ENCODE measurements at places on chromosomes 11 and 22.
A peak's percentile ranks its signal among the peaks of the same experiment; 100 is the strongest.

- H3K27me3 ChIP-seq: no peaks in the 10 kb centered on the region
- no peaks in the 10 kb centered on the region for H3K4me1 ChIP-seq
- no peak for DNase-seq
- no peak overlapping the region for H3K27ac ChIP-seq
- no peaks in the 10 kb centered on the region for H3K36me3 ChIP-seq
- no peak overlapping the region for H3K4me3 ChIP-seq
Observed at GRCh38 chr22:48607901-48608662, 1219.6 kb downstream of the BRD1 start.

GRCh38 chr22:48309115-48309705, 1518.5 kb downstream of the BRD1 start:
- H3K4me1 ChIP-seq: no peaks in the 10 kb centered on the region
- no peaks in the 10 kb centered on the region for H3K36me3 ChIP-seq
- DNase-seq: no peak
- H3K27ac ChIP-seq: no peak overlapping the region
- H3K4me3 ChIP-seq: no peak overlapping the region

DNA sequence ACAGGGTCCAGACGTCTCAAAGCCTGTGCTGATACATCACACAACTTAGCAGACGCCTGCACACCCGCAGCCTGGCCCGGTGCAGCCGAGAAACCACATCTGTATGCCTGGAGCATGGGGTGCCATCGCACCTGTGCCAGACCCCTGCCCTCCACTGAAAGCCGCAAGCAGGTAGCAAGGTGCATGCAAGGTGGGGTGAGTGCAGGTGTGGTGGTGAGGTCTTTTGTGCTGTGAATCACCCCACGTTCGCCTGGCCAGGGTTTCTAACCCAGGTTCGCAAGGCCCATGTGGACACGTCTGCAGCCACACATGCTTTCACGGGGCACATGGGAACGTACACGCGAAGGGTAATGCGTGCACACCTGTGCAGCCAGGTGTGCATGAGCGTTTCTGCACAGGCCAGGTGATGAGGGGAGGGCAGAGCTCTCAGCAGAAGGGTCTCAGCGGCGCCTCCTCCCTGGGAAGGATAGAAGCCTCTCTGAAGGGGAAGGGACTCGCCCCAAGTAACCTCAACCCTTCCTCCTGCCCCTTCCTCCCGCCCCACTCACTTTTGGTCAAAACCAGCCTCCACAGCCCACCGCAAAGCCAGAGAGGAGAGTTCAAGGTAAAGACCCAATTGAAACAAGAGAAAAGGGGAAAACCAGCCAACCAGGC, 19.5 kb downstream of the CBX7 start:
- H3K27me3 ChIP-seq: no peaks in the 10 kb centered on the region
- no peak overlapping the region for H3K27ac ChIP-seq
- DNase-seq: no peak
- H3K4me1 ChIP-seq: peaks cover 6% of the 10 kb centered on the region

- H3K27me3 ChIP-seq: peaks cover 31% of the 10 kb centered on the region
- no peak for DNase-seq
- H3K4me1 ChIP-seq: no peaks in the 10 kb centered on the region
Observed at GRCh38 chr11:107651672-107652071, 60.2 kb downstream of the SLN start.

DNA sequence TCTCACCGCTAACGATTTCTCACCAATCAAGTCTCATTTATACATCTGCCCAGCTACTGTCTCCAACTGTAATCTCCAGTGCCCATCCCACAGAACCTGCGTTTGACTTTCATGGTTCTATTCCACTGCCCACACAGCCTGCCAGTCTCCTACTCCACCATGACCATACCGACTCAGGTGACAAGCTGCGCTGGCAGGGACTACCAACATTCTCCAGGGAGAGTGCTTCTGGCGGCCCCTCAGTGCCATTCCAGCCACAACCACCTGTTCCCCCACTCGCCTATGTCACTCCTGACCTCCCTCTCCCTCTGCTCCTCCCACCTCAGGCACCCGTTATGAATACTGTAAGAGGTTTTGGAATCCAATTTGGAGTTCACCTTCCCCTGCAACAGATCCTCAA, 108.5 kb upstream of the BID start:
- H3K27ac ChIP-seq: no peak overlapping the region
- no peaks in the 10 kb centered on the region for H3K36me3 ChIP-seq
- no peak overlapping the region for H3K4me3 ChIP-seq
- no peak for DNase-seq
- H3K27me3 ChIP-seq: no peaks in the 10 kb centered on the region

DNA sequence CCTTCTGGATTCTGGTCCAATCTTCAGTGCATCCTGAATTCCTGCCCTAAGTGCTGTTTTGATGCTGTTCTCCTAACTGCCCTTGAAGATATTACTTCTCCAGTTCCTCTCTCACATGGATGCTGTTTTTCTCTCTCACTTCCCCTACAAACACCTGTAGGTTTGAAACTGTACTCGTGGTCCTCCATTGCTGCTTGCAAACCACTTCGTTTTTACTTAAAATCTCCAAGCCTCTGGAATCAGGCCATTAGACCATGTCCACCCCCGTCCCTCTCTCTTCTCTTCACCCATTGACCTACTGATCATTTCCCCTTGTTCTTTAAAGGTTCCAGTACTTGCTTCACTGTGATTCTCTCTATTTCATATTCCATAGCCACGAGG, 988.1 kb downstream of the NTM start:
- no peak overlapping the region for H3K27ac ChIP-seq
- H3K36me3 ChIP-seq: no peaks in the 10 kb centered on the region
- no peaks in the 10 kb centered on the region for H3K27me3 ChIP-seq
- DNase-seq: no peak
- no peak overlapping the region for H3K4me3 ChIP-seq

GRCh38 chr11:130721736-130722135, 194.5 kb downstream of the SNX19 start:
- no peak for DNase-seq
- no peak overlapping the region for H3K4me3 ChIP-seq
- no peaks in the 10 kb centered on the region for H3K36me3 ChIP-seq
- no peaks in the 10 kb centered on the region for H3K4me1 ChIP-seq

DNA sequence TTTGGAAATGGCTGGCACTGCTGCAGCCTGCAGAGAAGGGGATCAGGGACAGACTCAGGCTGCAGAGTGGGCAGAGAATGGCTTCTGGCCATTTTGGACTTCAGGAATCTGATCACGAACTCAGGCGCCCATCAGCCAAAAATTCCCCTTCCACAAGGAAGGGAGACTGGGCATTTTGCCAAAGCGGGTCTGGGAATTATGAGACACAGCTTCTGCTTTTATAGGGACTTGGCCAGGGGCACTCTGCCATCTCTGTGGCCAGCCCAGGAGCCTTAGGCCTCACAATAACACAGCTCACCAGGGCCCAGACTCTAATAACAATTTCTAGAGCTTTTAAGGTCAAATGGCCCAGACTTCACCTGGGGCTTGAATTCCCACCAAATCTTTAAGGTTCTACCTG, 74.7 kb downstream of the CHST1 start:
- peaks cover 19% of the 10 kb centered on the region for H3K27me3 ChIP-seq
- DNase-seq: no peak
- no peak overlapping the region for H3K27ac ChIP-seq
- no peaks in the 10 kb centered on the region for H3K36me3 ChIP-seq
- H3K4me1 ChIP-seq: no peaks in the 10 kb centered on the region

DNA sequence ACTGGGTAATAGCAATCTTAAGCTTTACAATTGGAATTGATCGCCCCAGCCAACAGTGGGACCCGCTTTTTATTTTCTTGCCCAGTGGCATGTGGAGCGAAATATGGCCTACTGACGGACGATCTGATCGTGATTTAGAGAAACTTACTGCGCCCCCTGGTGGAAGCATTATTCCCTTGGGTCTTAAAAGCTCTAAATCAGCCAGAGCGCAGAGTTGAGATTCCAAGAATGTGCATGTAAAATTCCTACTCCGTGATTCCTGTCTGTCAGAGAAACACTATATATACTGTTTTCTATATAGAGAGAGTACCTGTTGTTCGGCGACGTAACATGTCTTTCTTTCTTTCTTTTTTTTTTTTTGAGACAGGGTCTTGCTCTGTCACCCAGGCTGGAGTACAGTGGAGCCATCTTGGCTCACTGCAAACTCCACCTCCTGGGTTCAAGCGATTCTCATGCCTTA, 3.7 kb upstream of the DPF2 start:
- DNase-seq: peak; percentile 92
- no peak overlapping the region for H3K4me3 ChIP-seq
- H3K27ac ChIP-seq: no peak overlapping the region
- no peaks in the 10 kb centered on the region for H3K27me3 ChIP-seq
- no peaks in the 10 kb centered on the region for H3K36me3 ChIP-seq

DNA sequence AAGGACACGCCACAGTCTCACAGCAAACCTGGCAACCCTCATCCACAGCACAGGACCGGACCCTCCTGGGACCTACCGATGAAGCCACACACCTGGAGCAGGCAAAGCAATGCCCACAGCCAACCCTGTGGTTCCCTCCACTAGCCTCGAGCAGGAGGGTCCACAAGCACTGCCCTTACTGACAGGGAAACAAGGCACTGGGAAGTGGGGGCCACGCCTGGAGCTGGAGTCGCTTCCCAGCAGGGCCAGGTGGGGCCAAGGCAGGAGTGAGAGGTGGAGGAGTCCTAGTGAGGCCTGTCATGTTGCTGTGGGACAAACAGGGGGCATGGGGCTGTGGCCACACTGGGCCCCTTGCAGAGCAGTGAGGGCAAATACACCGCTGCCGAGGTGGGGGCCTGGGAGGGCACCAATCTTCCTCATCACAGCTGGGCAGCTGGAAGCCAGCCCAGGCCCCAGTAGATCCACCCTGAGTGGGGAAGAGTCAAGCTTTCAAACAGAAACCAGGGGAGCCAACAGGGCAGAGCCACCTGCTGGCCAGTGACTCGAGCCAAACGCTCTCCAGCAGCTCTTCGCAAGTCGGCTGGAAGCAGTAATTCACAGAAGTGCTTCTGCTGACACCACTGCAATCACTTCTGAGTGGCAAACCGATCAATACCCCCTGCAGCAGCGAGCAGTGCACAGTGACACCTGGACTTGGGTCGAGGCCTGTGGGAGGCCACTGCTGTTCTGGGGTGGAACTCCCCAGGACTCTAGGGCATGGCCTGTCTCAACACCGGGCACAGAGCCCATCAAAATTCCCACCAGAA, 13.7 kb downstream of the SULT4A1 start:
- H3K36me3 ChIP-seq: no peaks in the 10 kb centered on the region
- H3K27ac ChIP-seq: no peak overlapping the region
- peaks cover 57% of the 10 kb centered on the region for H3K27me3 ChIP-seq
- H3K4me1 ChIP-seq: peaks cover 5% of the 10 kb centered on the region
- DNase-seq: no peak

- H3K4me1 ChIP-seq: peaks cover 2% of the 10 kb centered on the region
- no peak overlapping the region for H3K27ac ChIP-seq
- DNase-seq: no peak
- H3K27me3 ChIP-seq: peaks cover 7% of the 10 kb centered on the region
- H3K4me3 ChIP-seq: no peak overlapping the region
- no peaks in the 10 kb centered on the region for H3K36me3 ChIP-seq
Observed at GRCh38 chr11:46270684-46271083, 6.8 kb upstream of the CREB3L1 start.

DNA sequence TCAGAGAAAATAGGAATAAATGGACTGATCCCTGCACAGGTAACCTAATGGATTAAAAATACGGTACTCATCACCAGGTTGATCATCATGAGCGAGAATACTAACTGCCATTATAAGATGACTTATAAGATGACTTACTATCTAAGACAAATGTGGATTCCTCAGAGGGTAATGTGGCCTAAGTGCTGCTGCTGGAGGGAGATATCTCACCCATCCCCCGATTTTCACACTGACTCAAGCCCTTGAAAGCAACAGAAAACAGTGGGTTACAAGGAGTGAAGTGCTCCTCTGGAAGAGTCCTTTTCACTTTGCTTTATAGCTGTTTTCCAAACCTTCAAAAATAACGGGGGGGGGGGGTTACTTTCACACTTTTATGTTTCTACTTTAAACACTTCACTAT, 920 bp downstream of the TMEM218 start:
- H3K36me3 ChIP-seq: no peaks in the 10 kb centered on the region
- DNase-seq: no peak
- peak overlapping the region; percentile 99 for H3K4me3 ChIP-seq

DNA sequence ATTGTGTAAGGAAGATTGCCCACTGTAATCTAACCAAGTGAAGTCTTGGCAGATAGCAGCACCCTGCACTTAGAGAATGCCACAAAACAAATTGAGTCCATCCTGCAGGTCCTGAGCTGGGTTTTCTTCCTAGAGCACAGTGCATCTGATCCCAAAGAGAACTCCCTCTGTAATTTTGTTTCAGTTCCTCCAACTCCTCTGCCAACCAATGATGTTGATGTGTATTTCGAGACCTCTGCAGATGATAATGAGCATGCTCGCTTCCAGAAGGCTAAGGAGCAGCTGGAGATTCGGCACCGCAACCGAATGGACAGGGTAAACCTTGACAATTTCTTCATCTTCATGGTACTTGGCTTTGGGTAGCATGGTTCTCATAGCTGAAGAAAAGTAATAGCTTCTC, 33.1 kb upstream of the ST14 start:
- H3K27ac ChIP-seq: no peak overlapping the region
- peaks cover 22% of the 10 kb centered on the region for H3K27me3 ChIP-seq
- H3K4me1 ChIP-seq: peaks cover 10% of the 10 kb centered on the region
- no peak for DNase-seq
- peaks cover 31% of the 10 kb centered on the region for H3K36me3 ChIP-seq

DNA sequence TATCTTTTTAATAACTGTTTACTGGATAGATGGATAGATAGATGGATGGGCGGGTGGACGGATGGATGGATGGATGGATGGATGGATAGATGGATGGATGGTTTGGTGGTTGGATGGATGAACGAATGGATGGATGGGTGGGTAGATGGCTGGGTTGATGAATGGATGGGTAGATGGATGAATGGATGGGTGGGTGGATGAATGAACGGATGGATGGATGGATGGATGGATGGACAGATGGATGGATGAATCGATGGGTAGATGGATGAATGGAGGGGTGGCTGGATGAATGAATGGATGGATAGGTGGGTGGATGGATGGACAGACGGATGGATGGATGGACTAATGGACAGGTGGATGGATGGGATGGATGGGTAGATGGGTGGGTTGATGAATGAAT, 13.8 kb upstream of the SLC22A12 start:
- no peaks in the 10 kb centered on the region for H3K36me3 ChIP-seq
- DNase-seq: no peak
- H3K27me3 ChIP-seq: no peaks in the 10 kb centered on the region
- peaks cover 2% of the 10 kb centered on the region for H3K4me1 ChIP-seq
- no peak overlapping the region for H3K27ac ChIP-seq

DNA sequence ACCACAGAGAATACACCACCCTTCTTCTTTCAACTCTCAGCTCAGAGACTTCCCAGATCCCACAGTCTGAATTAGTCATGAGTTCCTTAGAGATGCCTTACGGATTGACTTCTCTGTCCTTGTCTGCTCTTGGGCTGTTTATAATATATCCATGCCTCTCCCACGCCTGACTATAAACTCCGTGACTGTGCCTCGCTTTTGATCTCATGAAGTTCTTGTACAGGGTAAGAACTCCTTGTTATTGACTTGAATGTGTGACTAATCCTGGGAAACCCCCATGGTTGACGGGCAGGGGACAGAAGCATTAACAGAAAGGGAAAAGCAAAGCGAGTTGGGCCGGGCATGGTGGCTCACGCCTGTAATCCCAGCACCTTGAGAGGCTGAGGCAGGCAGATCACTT, 62.4 kb upstream of the POU2AF1 start:
- H3K27me3 ChIP-seq: no peaks in the 10 kb centered on the region
- peaks cover 24% of the 10 kb centered on the region for H3K4me1 ChIP-seq
- no peaks in the 10 kb centered on the region for H3K36me3 ChIP-seq
- H3K4me3 ChIP-seq: no peak overlapping the region
- no peak for DNase-seq
- no peak overlapping the region for H3K27ac ChIP-seq

GRCh38 chr11:115578275-115578674, 74.1 kb upstream of the CADM1 start:
- H3K4me1 ChIP-seq: no peaks in the 10 kb centered on the region
- H3K27ac ChIP-seq: no peak overlapping the region
- no peaks in the 10 kb centered on the region for H3K27me3 ChIP-seq
- no peak for DNase-seq
- H3K4me3 ChIP-seq: no peak overlapping the region
- no peaks in the 10 kb centered on the region for H3K36me3 ChIP-seq
